ENCODE measurements at places on chromosomes 4 and X. TPM values are rescaled to one million over a fixed set of nuclear protein-coding genes. Genes with fewer than 3 reads are reported as not detected.

PRICKLE3 gene
- total RNA-seq = 11.8 TPM

RPL39 gene
- total RNA-seq = 3,464 TPM

AKAP14 gene
- not detected for total RNA-seq

DSPP gene
- total RNA-seq = not detected

BST1 gene
- total RNA-seq = 15.0 TPM

FGF2 gene
- 49.1 TPM for total RNA-seq

Data from A549 treated with AZD2906 at 1 μM for 4 hours (cell line).